ENCODE measurements at places on chromosomes 13 and 19. TPM values are rescaled to one million over a fixed set of nuclear protein-coding genes. Genes with fewer than 3 reads are reported as not detected.

- H3K4me1 ChIP-seq, result no peaks in the 10 kb centered on the region
- no peak overlapping the region for H3K4me3 ChIP-seq
- no peaks in the 10 kb centered on the region for H3K27me3 ChIP-seq
- H3K27ac ChIP-seq, result peak overlapping the region; percentile 84
Observed at GRCh38 chr19:30376272-30376671, 4.1 kb downstream of the ZNF536 start.

The LYPD4 gene
- not detected for total RNA-seq

The RFPL4AL1 gene
- not detected for total RNA-seq

The ICAM4 gene
- not detected for total RNA-seq

GRCh38 chr19:45507872-45508416, 665 bp downstream of the VASP start:
- H3K27ac ChIP-seq, result peak overlapping the region; percentile 92
- peak overlapping the region; percentile 82 for H3K4me3 ChIP-seq
- H3K36me3 ChIP-seq, result no peaks in the 10 kb centered on the region
- no peaks in the 10 kb centered on the region for H3K27me3 ChIP-seq
- no peak for DNase-seq

The ATP4B gene
- total RNA-seq, result not detected

DNA sequence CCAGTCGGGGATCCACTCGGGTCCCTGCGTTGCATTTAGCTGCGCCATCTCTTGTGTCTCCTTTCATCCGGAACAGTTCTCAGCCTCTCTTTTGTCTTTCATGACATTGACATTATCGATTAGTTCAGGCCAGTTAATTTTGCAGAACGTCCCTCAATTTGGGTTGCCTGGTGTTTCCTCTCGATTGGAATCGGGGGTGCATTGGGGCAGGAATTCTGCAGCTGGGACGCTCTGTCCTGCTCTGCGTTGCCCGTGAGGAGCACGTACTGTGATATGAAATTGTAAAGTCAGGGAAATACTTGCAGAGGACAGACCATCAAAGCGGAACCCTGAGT, 22.4 kb downstream of the MARK4 start:
- H3K27ac ChIP-seq, result no peak overlapping the region
- no peak overlapping the region for H3K4me3 ChIP-seq
- DNase-seq, result no peak

The LGALS14 gene
- total RNA-seq, result not detected

The PSG3 gene
- total RNA-seq, result not detected
